ENCODE measurements at places on chromosomes 3 and 15. TPM values are rescaled to one million over a fixed set of nuclear protein-coding genes. Genes with fewer than 3 reads are reported as not detected.

Gene PARP3
- total RNA-seq, result 26.1 TPM

Gene PAK6
- 1.3 TPM for total RNA-seq

Gene KNG1
- not detected for total RNA-seq

Gene MUC20
- 3.0 TPM for total RNA-seq

Gene GOLGA8Q
- 13.1 TPM for total RNA-seq

Gene BFSP2
- not detected for total RNA-seq

Gene AMT
- total RNA-seq, result 10.3 TPM

Gene CHRFAM7A
- total RNA-seq, result 1.9 TPM

Gene AMIGO3
- total RNA-seq, result 0.61 TPM

DNA sequence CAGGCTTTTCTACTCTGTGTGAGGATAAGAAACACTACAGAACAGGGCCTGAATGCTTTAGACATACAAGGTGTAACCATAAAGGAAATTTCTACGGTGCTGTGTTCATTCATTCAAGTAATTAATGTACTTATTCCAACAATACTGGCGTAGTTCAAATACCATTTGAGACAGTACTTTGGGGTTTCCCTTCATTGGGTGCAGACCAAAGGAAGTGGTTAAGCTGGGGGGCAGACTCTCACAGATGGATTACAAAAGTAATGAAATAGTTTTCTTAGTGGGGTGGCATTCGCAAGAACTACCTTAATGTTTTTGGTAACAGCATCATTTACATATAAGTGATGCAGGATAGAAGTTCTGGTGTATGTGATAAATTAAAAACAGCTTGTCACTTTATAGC lies 65.9 kb downstream of the BTD start:
- DNase-seq, result no peak

DNA sequence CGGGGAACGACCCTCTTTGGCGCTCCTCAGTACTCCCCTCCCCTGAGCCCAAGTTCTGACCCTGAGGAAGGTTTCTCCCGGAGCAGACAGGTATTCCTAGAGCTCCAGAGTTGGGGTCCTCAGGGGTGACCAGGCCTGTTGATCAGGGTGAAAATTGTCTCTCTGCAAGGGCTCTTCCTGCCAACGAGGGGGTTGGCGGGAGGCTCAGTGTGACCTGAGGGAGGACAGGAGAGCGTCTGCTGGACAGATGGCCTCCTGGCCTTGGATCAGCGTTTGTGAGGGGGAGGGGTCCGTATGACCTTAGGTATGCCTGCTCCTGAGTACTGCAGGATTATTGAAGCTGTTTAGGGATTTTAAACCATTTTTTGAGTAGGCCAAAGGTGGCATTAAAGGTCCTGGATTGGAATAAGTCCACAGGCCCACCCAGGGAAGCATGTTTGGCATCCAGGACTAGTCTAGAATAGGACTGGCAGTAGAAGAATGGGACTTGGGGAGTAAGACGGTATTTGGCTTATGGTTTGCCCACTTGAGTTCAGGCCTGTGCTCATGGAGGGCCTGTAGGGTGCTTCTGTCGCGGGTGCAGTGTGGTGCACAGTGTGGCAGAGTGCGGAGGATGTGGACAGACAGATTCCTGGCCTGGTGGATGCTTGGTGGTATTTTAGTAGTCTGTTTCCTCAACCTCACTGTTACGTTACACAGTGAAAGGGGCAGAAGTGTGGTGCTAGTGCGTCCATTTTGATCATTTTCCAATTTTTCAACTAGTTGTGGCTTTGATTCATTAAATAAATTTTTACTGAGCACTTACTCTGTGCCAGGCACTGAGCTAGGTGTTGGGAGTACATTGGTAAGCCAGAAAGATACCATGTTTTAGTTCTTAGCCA lies 959 bp downstream of the ZNF592 start:
- DNase-seq, result peak; percentile 70

- DNase-seq, result no peak
These were observed 16.8 kb downstream of the CGNL1 start for GRCh38 chr15:57393061-57393460.

- DNase-seq, result no peak
These were observed 403.2 kb downstream of the MECOM start for GRCh38 chr3:169260296-169260695.

DNA sequence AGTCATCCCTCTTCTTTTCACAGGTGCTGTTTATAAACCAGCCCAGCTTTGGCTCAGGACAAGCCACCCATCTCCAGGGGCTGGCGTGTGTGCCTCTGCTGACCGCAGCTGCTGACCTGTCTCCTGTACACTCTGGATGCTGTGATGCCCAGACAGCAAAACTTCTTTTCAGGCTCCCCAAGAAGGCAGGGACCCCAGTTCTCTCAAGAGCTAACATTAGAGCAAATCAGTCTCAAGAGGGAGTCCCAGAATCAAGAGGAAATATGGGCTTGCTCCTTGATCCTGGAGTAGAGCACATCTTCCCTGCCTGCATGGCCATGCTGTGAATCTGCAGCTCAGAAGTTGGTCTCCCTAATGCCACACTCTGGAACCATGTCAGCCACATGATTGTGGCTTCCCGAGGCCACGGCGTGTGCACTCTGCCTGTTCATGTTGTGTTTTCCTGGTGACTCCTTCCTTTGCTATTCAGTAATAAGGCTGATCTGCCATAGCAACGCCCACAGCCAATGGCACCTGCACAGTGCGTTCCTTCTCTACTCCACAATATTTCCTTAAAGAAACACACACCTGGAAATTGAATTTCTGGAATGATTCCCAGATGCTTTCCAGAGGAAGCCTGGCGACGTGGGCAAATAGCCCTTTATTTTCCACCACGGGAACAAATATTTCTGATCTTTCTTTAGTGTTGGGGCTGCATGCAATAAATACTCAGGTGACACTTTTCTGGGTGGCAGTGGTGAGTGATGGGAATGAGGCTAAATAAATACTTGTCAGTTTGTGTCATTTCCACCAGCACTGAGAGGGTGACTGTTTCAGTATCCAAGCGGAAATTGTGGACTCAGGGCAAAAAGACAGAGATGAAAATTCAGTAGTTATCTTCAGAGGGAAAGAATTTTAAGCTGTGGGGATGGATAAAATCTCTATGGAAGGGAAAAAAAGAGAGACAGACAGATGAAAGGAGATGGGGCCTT lies 21.9 kb upstream of the THSD4 start:
- DNase-seq, result no peak

DNA sequence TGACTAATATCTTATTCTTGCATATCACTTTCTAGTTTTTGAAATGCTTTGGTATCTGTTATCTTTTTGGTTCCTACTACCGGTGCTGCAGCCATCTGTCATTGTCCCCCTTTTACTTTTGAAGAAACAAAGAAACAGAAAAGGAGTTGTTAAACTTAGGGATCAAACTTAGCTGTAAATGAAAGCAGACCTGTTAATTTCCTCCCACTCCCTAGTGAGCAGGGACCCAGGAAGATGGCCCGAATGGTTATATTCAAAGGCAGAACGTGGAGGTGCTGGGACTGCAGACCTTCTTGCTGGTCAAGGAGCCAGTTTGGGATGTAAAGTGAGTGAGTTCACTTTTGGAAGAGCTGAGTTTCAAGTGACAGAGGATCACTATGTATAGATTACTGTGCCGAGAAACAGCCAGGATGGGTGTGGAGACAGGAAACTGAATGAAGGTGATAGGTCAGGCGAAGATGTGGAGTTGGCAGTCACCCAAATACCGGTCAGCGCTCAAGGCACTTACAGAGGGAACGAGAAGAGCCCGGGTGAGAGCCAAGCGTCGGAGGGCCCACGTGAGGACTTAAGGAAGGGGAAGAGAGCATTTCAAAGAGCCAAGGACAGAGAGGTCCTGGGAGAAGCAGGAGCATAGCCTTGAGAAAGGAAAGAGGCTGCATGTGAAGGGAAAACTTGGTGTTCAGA lies 20.1 kb downstream of the KBTBD8 start:
- DNase-seq, result no peak

DNA sequence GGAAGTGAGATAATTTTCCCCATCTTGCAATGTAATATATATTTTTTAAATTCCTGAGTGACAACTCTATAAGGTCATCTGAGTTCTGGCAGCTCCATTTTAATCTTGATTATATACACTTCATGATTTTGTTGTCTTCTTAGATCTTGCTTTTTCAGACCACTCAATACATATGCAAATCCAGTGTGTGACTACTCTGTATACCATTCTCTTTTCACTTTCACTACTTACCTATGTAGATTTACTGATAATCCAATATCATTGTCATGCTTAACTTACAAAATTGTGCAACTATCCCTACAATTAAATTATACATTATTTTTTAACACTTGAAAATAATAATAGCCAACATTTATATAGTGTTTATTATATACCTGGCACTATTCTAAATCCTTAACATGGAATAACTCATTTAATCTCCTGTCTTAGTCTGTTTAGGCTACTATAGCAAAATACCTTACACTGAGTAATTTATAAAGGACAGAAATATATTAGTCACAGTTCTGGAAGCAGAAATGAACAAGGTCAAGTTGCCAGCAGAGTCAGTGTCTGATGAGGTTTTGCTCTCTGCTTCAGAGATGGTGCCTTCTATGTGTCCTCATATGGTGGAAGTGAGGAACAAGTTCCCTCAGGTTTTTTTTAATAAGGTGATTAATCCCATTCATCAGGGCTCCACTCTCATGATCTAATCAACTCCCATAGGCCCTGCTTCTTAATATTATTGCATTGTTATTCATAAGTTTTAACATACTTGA lies 338.5 kb downstream of the TUSC7 start:
- DNase-seq, result no peak

DNA sequence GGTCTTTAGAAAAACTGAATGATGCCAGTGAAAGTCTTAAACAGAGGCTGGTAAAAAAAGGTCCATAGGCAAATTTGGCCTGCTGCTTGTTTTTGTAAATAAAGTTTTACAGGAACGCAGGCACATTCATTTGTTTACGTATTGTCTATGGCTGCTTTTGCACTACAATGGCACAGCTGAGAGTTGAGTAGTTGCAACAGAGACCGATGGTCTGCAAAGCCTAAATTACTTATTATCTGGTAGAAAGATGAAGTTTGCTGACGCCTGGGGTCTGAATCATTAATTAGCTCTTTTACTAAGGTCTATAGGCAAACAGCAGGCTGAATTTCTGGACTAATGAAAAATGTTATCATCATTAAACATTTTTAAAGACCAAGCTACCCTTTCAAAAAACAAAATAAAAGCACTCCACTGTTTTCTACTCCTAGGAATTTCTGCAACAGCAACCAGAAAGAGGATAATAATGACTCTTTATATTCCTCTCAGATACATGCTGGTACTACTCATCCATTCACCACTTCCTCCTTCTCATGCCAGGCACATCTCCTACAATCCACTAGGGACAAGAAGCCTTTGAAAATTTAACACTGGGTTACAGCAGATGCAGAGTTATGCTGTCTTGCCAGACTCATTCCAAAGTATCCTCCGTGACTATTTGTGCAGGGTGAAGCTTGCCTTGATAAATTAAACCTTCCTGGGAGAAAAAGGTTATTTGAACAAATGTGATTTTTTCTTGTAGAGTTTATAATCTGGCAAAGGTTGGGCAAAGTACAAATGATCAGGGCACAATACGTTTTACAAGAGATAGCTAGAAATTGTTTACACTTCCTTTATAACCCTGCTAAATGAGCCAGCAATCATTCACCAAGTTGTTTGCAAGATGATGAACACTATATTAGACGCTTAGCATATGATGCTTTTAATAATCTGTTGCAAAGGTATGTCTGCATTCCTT lies 6.0 kb downstream of the GATM start:
- DNase-seq, result no peak

DNA sequence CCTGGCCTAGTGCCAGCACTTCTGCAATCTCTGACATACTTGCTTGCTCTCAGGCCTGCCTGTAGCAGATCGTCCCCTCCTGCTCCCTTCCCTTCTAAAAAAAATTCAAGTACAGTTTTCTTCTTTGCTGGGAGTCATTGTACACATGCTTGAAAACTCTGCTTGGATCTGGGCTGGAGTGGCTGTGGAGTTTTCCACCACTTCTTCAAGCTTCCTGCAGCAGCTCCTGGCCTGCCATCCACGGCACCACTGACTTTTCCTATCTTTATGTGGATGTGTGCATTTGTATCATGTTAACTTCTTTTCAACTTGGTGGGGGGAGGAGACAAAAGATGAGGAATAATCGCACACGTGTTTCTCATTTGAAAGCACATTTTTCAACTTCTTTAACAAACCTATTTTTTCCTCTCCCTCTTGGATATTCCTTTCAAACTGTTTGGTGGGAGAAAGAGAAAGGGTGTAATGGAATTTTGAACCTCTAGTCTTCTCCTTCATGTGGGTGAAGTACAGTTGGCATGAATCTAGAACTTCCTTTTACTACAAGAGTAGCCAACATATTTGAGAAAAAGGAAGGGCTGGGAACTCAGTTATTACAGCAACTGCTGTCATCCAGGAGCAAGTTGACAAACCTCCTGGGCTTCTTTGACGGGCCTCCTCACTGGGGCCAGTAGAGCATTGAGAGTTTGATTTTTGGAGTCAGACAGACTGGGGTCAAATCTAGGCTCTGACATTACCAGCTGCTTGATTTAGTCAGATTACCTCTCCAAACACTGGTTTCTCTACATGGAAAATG lies 61.2 kb upstream of the LRTM1 start:
- no peak for DNase-seq

GRCh38 chr15:65048241-65048640 lies 3.1 kb downstream of the SLC51B start:
- DNase-seq, result no peak

- DNase-seq, result no peak
These were observed 7.0 kb downstream of the ADIPOQ start for GRCh38 chr3:186849374-186849975.

- no peak for DNase-seq
These were observed 46.1 kb downstream of the AMOTL2 start for GRCh38 chr3:134328147-134328591.

DNA sequence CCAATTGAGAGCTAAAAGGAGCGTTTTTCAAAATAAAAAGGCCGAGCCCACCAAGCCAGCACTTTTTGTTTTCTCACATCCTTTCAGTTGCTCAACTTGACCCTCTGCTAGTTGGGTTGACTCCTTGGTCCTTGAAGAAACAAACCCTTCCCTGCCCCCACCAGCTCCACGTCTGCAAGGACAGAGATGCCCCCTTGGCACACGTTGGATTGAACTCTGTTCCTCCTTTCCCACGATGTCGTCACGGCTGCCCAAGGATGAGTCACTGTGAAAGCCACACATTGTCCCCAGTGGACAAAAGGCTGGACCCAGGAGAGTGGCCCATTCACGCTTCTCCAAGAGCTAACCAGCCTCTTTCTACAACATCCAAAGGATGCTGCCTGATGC lies 43.0 kb upstream of the SPATA12 start:
- no peak for DNase-seq

DNA sequence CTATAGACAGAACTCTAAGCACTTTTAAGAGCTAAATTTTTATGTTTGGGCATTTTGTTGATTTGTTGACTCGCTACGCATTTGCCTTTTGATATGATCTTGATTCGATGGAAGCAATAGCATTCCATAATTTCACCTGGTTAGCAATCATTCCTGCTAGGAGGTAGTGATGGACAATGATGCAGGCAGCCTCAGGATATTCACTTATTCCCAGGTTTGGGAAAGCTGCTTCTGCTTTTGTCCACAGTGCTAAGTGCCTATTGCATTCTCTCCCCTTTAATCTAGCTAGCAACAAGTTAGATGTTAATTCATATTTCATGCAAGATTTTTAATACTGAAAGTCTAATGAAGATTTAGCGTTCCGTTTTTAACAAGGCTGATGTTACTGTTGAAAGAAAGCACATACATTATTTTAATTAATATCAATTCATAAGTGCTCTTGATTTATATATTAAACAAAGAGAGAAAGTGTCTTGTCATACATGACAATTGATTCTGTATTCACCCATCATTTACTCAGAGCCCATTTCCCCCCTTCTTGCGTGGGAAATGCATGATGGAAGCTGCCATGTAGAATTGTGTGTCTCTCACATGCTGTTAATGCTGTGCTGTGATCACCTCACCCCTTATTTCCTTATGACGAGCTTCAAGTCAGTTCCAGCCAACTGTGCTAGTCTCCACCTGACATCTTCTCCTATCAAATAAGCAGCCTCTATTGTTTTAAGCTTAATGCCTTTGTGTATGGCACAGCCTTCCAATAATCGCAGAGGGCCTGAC lies 53.0 kb upstream of the TMCO5A start:
- DNase-seq, result no peak

All from activated naive CD8-positive, alpha-beta T cell treated with anti-CD3 and anti-CD28 coated beads, Interleukin-2, amount 10 ng/mL, durations not matched to agents 7 days and 5 days (primary cell).